ENCODE measurements at places on chromosomes 7 and 10. TPM values are rescaled to one million over a fixed set of nuclear protein-coding genes. Genes with fewer than 3 reads are reported as not detected.

The CALHM1 gene
- total RNA-seq = not detected

The NAMPT gene
- 83.5 TPM for total RNA-seq

The ZNRF2 gene
- 4.3 TPM for total RNA-seq

The MRLN gene
- total RNA-seq = not detected

The SPOCK2 gene
- total RNA-seq = 2.0 TPM
